ENCODE measurements at places on chromosomes 11 and 22. TPM values are rescaled to one million over a fixed set of nuclear protein-coding genes. Genes with fewer than 3 reads are reported as not detected.

ZNF280B gene
- 0.58 TPM for total RNA-seq

TEF gene
- 7.0 TPM for total RNA-seq

TUB gene
- 4.8 TPM for total RNA-seq

CALCB gene
- not detected for total RNA-seq

PEX16 gene
- 20.3 TPM for total RNA-seq

PKDREJ gene
- not detected for total RNA-seq

SLC22A9 gene
- not detected for total RNA-seq

TSG101 gene
- total RNA-seq = 81.5 TPM

CCDC73 gene
- not detected for total RNA-seq

ANKRD13D gene
- 33.3 TPM for total RNA-seq

PNPLA3 gene
- 6.2 TPM for total RNA-seq

OR52A1 gene
- not detected for total RNA-seq

CTSD gene
- total RNA-seq = 355 TPM
